ENCODE measurements at places on chromosomes 4 and X.
A peak's percentile ranks its signal among the peaks of the same experiment; 100 is the strongest.

- peak; percentile 59 for DNase-seq
These were observed 941.2 kb upstream of the TENM3 start for GRCh38 chr4:181301735-181302710.

- no peak for DNase-seq
These were observed 3.1 kb upstream of the FGFR3 start for GRCh38 chr4:1790005-1790404.

GRCh38 chr4:27057662-27058061 lies 197.0 kb downstream of the STIM2 start:
- DNase-seq: no peak

GRCh38 chrX:65772842-65773241 lies 105.4 kb downstream of the MSN start:
- DNase-seq: no peak

- peak; percentile 2 for DNase-seq
These were observed 549.3 kb downstream of the IQCM start for GRCh38 chr4:149266301-149266700.

- DNase-seq: no peak
These were observed 248.3 kb upstream of the KLF3 start for GRCh38 chr4:38415682-38416081.

DNA sequence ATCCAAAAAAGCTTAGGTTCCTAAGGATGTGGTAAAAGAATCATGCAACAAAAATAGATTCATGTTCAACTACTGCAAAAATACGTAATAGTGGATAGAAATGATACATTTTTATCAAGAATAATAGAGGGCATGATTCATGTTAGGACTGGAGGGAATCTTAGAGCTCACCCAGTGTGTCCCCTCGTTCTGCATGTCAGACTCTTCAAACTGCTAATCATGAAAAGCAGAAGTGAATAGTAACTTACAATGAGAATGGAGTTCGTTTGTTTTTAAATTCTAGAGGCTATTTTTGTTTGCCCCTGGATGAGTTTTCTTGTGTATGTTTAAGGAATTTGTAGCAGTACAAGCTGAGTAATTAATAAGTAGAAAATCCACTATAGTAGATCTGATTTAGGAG lies 79.4 kb downstream of the MSL3 start:
- DNase-seq: no peak

DNA sequence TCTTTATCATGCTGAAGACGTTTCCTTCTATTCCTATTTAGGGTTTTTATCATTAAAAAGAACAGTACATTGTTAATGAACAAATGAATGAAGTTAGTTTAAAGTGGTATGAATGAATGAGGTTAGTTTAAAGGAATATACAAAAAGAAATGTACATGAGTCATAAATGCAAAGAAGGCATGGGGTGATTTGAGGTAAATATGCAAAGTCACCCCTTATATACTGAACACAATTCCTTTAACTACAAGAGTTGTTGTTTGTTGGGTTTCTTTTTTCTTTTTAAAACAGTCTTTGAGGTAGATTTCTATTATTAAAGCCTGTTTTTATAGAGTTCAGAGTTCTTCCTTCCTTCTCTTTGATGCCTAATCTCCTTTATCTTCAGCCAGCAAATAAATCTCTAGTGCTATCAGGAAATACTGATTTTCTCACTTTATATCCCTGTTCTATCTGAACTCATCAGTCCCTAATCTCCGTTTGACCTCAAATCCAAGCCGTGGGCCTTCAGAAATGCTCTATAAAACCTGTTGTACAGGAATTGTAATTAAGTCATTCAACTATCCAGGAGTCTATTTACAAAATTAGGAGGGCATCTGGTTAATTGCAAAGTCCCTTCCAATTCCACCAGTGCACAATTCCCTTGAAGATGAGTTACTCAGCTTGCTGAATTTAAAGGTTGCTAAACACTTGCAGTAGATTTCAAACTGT lies 31.6 kb upstream of the ABCG2 start:
- DNase-seq: no peak

DNA sequence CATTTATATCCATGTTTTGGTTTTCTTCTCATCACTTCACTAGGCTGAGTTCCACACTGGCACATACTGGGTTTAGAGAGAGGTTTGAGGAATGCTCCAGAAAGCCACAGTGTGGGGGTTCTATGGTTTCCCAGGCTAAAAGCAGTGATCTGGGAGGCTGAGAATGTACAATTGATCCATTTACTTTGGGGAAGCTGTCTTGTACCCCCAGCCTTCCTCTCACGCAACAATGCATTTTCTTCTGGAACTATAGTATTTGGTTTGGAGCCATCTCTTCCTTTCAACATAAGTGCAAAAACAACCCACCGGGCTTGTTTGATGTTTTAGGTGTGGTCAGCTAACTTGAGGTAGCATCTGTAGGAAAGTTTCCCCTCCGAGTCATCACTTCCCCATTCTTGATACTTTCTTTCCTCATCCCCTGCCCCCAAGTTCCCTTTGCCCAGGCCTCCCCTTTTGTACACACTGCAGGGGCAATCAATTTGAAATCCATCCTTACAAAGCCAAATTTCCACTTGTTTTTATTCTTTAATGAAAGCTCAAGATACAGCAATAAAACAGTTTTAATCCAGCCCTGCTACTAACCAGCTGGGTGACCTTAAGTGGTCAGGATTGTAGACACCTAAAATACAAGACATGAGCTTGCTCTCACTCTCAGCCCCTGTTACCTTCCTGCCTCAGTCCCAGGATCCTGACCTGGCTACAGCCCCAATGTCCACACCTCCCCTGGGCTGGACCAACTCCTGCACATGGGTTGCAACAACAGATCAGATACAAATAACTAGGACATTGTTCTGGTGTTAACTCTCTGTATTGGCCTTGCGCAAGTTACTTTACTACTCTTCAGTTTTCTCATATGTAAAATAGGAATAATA lies 109.2 kb downstream of the FHDC1 start:
- no peak for DNase-seq

DNA sequence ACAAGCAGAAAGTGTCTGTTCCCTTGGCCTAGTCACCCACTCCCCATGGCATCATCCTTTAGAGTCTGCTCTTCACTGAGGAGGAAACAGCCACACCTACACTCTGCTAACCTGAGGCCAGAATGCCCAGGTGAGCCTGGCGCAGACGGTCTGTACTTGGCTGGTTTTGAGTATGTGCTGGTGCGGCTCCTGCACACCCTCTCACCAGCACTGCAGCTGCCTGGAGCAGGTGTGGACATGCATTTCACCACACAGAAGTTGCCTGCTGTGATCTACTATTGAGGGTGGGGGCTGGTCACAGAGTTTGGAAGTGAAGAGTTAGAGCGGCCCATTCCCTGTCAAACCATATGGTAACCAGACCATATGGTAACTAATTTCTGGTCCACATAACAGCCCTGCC lies 39.5 kb downstream of the KANTR start:
- no peak for DNase-seq

- no peak for DNase-seq
These were observed 18.3 kb upstream of the PGRMC2 start for GRCh38 chr4:128305942-128306341.

GRCh38 chrX:69016293-69016941 lies 148.8 kb downstream of the PJA1 start:
- no peak for DNase-seq

DNA sequence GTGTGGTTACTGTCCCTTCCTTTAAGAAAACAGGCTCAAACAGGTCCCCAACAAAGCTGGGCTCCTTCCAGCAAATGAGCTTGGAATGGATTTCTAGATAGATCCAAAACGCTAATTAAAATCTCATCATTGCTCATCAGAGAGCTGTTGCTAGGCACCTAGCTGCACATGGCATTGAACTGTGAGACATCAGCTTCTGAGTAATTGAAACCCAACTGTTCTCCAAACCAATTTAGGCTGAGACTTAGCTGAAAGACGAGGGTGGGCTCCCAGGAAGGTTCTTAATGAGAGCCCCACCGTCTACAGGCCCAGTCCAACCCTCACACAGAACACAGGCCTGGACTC lies 59.1 kb downstream of the FAM184B start:
- no peak for DNase-seq

- DNase-seq: no peak
These were observed 41.3 kb downstream of the RHOH start for GRCh38 chr4:40238008-40238699.

GRCh38 chr4:99763635-99764101 lies 53.0 kb upstream of the DAPP1 start:
- DNase-seq: peak; percentile 60

- DNase-seq: peak; percentile 58
These were observed 511.0 kb upstream of the ATOH1 start for GRCh38 chr4:93317561-93317960.

- DNase-seq: no peak
These were observed 677 bp upstream of the CENPC start for GRCh38 chr4:67546004-67546356.

DNA sequence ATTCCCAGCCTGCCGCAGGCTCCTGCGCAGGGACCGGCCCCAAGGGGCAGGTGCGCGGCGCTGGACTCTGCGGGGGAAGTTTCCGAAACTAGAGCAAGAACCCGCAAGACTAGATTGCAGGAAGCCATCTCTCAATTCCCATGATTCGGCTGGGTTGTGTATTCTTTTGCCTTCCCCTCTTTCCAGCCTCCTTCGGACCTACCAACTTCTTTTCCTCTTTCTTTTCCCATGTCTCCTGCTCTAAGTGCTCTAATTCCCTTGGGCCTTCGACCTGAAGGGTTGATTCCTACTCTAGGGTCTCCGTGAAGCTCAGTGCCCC lies 645 bp upstream of the OPHN1 start:
- no peak for DNase-seq

DNA sequence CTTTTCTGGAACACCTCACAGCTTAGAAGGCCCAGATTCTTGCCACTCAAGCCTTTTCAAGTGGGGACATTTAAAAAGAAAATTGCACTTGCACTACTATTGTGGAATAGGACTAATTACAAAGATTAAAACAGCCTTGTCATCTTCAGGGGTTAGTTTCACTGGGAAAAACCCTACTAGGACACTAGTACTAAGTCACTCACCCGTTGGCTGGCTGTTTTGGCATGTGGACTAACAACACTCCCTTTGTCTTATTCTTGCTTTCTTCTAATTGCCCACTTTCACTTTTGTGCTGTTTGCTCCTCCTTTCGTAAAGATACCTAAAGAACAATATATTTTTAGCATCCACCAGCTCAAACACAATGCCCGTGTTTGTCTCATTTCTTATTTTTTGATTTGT lies 200.9 kb upstream of the MID1 start:
- DNase-seq: no peak

- peak; percentile 26 for DNase-seq
These were observed 21.0 kb upstream of the SORCS2 start for GRCh38 chr4:7171191-7171900.

DNA sequence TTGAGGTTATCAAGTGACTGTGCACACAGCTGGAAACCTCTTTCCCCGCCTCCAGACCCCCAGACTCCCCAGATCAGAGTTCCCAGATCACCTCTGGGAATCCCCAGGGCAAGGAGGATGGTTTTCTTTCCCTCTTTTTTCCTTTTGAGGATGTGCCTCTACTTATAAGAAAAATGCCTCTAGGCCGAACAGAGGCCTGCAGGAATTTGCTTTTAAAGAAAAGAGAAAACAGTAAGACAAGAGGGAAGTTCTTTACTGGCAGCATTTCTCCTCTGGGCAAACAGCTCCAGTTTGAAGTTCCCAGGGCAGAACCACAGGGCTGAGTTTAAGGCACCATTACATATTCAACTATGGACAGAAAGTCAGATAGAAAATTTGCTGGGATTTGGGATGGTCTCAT lies 837.9 kb upstream of the LCORL start:
- no peak for DNase-seq
